ENCODE measurements at places on chromosomes 12 and 14. TPM values are rescaled to one million over a fixed set of nuclear protein-coding genes. Genes with fewer than 3 reads are reported as not detected.

- no peak for DNase-seq
Observed at GRCh38 chr14:95085321-95085720, 72.0 kb downstream of the DICER1 start.

The GAS2L3 gene
- total RNA-seq = 9.4 TPM

GRCh38 chr12:75489613-75490210 is 9.2 kb downstream of the GLIPR1 start:
- DNase-seq = no peak

- DNase-seq = no peak
Observed at GRCh38 chr14:90332271-90332584, 487 bp upstream of the NRDE2 start.

- DNase-seq = peak; percentile 31
Observed at GRCh38 chr14:55245657-55246268, 25.5 kb upstream of the FBXO34 start.

- no peak for DNase-seq
Observed at GRCh38 chr14:21219120-21219519, 50.1 kb downstream of the HNRNPC start.

GRCh38 chr14:57153286-57153685 is 115.4 kb downstream of the EXOC5 start:
- DNase-seq = no peak

- no peak for DNase-seq
Observed at GRCh38 chr12:102673606-102674005, 193.2 kb upstream of the IGF1 start.
